Stimulated activated CD8-positive, alpha-beta memory T cell treated with anti-CD3 and anti-CD28 coated beads, Interleukin-7, amount 100 ng/mL, for 4 hours (primary cell): ENCODE measurements at places on chromosomes 5 and 9.

- DNase-seq, result no peak
These were observed 59.6 kb upstream of the IL17B start for GRCh38 chr5:149438711-149439132.

DNA sequence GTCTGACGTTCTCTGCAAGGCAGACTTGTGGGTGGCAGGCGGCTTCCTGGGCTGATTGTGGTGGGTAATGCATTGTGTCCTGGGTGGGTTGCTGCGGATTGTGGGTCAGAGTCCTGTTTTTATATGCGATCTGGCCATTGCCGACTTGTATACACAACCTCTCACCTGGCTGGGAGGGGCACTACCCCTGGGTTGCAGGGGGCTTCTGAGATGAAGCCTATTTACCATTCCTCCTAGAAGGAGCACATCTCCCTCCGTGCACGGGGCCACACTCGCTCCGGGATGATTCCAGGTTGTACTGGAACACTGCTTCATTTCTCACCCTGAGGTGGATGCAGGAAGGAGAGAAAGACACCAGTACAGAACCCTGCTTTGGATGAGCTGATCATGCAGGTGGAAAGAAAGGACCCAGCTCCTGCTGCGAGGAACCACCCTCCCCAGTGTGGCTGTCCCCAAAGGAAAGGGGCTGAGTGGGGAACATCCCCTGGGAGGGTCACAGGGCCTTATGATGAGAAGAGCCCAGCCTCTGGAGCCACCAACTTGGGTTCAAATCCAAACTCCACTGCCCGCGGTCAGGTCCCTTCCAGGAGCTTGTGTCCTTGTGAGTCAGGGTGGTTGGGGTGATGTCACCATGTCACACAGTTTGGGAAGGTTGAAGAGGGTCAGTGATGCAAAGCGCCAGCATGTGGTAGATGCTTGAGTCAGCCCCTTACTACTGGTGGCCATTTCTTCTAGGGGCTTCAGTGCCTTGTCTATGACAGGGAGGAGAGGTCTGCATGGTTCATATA, 151.8 kb upstream of the COL5A1 start:
- no peak for DNase-seq

DNA sequence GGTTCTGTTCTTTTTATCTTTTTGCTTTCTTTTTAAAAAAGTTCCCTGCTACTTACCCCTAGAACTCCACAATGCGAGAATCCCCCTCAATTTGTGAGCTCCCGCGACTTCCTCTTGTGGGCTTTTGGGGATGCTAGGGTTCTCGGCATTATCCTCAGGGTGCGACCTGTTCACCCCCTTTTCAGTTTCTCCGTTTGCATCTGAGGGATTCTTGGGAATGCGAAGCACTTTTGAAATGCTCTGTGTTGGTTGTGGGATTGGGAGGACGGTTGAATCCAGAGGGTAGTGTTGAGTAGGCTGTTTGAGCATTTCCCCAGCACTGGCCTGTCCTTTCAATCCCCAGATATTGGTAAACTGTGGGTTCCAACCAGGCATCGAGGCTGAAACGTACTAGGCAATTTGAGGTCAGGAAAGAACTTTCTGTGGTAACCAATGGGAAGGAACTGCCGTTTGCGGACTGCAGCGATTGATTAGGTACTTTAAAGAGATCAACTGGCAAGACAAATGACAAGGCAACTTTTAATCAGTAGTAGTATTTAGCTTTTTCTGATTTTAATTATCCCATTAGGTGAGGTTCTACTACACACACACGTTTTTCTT, 415 bp downstream of the XRCC4 start:
- peak; percentile 0 for DNase-seq

DNA sequence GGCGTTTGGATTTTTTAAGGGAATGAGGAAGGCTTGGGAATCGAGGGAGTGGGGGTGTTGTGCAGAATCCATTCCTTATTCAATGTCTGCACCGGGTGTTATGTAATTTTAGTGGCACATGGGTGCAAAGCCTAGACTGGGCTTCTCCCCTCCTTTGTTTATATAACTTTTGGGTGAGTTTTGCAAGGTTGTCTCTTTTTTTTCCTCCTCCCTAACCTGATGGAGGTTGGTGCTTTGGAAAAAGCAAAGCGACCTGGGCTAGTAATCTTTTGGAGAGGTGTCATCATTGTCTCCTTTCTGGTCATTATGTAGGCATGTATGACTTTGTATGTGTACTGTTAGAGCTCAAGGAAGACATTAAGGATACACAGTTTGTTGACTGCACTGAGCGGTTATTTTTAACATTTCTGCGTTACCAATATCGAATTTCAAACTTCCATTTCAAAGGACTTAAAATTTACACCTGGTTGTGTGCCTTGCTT, 3.1 kb downstream of the SMARCA2 start:
- no peak for DNase-seq

GRCh38 chr9:126558051-126558665, 55.6 kb upstream of the LMX1B start:
- peak; percentile 28 for DNase-seq

DNA sequence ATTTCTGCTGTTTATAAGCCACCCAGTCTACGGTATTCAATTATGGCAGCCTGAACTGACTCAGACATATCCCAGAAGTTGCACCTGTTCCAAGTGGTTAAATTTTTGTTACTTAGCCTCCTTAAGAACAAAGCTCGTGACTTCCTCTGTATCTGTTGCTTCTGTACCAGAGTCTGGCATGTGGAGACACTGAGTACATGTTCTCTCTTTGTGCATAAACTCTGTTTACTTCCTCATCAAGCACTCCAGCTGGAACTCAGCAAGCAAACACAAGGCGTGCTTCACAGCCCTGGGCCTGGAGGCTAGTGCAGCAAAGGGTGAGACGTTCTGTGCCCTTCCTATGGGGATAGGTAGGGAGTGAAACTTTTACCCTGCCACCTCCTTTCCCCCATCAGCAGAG, 19.0 kb downstream of the C9orf152 start:
- no peak for DNase-seq

DNA sequence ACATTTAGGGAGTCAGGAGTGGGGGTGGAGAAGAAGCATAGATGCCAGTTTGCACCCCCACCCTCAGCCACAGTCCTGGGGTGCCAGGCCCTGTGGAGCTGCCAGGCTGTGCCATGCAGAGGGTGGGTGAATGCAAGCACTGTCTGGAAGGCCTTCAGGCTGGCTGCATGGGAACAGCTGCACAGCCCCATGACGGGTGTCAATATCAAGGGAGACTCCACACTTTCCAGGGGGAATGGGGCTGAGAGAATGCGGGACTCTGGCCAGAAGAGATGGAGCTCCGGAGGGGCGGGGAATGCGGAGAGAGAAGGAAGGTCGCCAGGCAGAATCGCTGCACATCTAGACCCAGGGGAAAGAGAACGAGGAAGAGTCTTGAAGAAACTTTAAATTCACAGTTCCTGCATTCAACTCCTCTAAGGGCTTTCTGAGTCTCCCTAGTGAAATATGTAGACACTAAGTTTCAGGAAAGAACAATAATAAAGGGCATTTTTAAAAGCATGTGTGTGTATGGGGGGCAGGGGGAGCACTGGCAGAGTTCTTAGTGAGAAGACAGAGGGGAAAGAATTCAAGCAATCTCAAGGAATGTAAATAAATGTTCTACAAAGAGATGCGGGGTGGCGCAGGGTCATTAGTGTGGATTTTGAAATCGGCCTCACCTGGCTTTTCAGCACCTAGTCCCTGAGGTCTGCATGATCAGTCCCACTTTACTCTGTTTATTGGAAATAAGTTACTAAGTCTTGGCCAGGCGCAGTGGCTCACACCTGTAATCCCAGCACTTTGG, 59.1 kb downstream of the BOD1 start:
- no peak for DNase-seq

- no peak for DNase-seq
These were observed 6.9 kb downstream of the TSC1 start for GRCh38 chr9:132937463-132937901.

- no peak for DNase-seq
These were observed 133.5 kb downstream of the DCP2 start for GRCh38 chr5:113110117-113110516.

DNA sequence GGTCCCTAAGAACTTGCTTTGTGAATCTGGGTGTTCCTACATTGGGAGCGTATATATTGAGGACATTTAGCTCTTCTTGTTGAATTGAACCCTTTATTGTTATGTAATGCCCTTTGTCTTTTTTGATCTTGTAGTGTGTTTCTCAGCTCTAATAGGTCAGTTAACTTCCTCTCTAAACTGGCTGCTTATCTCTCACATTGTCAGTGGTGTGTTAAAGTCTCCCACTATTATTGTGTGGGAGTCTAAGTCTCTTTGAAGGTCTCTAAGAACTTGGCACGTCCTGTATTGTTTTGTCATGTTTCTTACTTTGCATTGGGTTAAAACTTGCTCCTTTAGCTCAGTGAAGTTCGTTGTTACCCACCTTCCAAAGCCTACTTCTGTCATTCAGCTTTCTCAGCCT, 36.2 kb downstream of the RIC1 start:
- no peak for DNase-seq

- DNase-seq, result peak; percentile 89
These were observed at the start of gene CDC23 for GRCh38 chr5:138213161-138214029. TSS of gene CDC23 (minus strand) at chr5:138213323. CDS start at chr5:138213312, 11 bp downstream.

GRCh38 chr9:137876781-137877386, 698 bp upstream of the CACNA1B start:
- DNase-seq, result no peak

DNA sequence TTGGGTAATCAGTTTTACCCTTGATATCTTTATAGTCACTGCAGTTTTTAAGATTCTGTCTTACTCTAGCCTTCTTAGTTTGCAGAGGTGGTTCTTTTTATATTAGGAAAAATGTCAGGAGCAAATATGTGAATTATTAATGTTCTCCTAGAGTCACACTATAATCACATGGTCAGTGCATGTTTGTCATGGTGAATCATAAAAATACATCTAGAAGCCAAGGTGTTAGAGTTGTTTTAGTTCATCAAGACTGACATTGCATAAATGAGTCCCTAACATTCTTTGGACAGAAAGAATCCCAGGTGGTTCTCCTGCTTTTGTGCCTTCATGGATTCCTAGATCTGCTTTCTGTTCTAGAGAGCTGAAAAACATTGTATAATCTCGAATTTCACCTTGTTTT, 22.9 kb downstream of the ATG10 start:
- DNase-seq, result no peak

DNA sequence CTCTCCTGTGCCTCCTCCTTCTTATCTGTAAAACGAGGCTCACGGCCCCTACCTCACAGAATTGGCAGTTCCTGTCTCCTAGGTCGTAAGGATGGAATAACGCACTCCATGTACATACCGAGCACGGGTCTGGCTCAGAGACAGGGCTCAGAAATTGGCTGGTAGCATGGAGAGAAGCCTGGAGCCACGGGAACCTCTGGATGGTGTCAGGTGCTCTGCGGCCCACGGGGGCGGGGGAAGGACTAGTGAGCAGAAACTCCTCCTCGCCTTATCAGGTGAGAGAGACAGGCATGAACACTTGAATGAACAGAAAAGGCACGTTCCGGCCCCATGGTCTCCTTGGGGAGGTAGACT, 15.4 kb upstream of the C5orf47 start:
- no peak for DNase-seq

DNA sequence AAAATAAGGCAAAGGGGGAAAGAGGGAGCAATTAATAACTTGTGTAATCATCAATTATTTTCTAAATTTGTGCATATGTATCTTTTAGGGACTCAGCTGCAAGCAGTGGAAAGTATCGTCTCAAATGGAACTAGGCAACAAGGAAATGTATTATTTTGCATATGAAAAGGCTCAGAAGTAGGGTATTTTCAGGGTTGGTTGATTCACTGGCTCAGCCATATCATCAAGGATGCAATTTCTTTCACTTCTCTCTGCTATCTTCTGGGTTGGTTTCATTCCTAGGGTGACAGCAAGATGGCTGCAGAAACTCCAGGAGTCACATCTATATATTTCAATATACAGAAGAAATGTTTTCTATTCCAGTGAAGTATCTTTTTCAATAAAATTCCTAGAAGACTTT, 509.8 kb downstream of the DMAC1 start:
- no peak for DNase-seq

DNA sequence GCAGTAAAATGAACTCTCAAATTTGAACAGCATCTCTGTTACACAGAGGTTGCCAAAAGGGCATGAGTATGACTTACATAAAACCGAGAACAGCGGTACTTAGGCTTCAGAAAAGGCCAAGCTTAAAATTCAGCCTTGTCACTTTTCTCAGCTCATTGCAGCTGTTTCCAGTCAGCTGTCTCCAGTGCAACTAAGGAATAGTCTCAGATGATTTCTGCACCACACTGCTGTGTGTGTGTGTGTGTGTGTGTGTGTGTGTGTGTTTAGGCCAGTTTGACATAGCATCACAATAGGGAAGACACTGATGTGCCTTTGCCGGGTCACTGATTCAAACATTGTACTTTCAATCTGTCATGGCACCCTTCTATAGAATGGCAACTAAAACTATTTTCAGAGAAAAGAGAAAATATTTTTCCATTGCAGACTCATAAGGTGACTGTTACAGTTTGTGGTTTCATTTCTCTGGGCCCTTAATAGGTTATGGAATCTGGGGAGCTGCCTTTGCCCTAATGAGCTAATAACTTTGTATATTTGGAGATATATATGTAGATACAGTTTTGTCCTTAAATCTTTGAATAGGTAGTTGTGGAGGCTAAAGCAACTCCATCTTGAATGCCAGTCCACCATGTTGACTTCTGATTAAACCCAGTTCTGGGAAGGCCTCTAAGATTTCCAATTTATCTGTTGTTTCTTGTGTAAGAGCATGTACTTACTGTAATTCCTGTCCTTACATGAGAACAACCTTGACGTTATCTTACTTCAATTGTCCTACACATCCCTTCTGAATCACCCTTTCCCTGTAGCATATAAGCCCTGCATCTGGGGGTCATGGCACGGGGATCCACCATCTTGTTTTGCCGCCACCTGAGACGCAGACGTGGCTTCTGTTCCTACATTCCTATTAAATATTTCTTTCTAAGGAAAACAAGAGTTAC, 4.5 kb downstream of the LSM11 start:
- no peak for DNase-seq

GRCh38 chr9:121999556-121999955, 93.6 kb downstream of the TTLL11 start:
- DNase-seq, result no peak

DNA sequence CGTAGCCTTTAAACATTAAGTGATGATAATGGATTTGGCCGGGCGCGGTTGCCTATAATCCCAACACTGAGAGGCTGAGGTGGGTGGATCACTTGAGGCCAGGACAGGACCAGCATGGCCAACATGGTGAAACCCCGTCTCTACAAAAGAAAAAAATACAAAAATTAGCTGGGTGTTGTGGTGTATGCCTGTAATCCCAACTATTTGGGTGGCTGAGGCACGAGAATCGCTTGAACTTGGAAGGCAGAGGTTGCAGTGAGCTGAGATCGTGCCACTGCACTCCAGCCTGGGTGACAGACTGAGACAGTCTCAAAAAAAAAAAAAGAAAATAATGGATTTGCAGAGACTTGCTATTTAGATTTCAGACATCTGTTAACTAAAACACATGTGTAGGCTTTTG, 9.2 kb upstream of the MATR3 start:
- no peak for DNase-seq

GRCh38 chr5:107451028-107451427, 219.7 kb downstream of the EFNA5 start:
- DNase-seq, result no peak

GRCh38 chr5:96657068-96657467, 5.1 kb upstream of the CAST start:
- peak; percentile 39 for DNase-seq
